ENCODE measurements at places on chromosomes 6 and 20.
A peak's percentile ranks its signal among the peaks of the same experiment; 100 is the strongest.

DNA sequence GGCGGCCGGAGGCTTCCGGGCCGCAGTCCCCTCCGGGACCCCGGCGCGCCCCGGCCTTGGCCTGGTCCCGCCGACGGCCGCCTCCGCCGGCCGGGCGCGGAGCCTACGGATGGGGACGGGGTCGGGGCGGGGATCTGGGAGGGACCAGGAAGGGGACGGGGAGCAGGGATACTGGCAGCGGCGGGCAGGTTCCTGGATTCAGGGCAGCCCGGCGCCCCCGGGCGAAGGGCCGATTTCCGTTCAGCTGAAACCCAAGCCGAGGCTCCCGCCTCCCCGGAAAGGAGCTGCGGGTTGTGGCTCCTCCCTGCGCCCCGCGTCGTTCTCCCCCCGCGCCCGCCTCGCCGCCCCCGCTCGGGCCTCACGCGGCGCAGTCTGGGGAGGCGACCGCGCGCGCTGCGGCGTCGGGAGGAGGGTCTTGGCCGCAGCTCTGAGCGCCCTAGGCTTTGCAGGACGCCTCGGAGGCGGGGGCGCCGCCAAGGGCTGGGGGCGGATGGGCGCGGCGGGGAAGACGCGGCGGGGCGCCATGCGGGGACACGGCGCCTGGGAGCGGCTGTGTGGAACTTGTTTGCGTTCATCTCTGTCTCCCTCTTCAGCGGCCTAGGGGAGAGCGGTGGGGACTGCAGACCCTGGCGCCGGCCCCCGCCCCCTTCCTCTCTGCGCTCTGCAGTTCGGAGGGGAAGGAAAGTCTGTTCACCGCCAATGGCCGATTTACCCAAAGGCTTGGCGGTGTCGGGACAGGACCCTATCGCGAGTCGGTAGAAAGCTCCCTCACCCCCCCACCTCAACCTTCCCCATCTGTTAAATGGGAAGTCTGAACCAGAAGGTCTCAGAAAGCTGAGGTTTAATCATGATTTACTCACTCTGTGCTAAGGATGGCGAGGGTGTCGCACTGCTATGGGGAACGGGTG is 22.7 kb upstream of the TMEM181 start:
- no peak for DNase-seq

GRCh38 chr20:64083378-64083803 is 807 bp downstream of the LKAAEAR1 start:
- DNase-seq: peak; percentile 75

DNA sequence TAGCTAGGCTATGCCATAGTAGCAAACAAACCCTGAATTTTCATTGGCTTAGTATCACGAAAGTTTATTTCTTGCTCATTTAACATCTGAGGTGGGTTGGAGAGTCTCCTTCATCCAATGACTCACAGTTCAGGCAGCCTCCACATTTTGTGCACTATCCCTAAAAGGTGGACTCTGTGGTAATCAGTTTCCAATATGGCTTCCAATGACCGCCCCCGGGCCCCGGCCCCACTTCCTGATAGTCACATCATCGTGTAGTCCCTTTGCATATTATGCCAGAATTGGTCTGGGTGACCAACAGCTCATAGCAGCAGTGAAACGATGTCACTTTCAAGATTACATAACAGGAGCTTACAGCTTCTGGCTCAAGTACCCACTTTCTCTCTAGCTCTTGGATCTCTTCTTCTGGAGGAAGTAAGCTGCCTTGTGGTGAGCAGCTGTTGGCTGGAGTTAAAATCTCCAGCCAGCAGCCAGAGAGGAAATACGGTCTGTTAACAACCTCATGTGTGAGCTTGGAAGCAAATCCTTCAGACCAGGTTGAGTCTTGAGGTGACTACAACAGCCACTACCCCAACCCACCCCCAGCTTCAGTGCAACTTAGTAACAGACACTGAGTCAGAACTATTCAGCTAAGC is 7.8 kb downstream of the HCRTR2 start:
- no peak for DNase-seq

GRCh38 chr6:31383149-31383548 is 20.2 kb upstream of the MICA start:
- DNase-seq: no peak

DNA sequence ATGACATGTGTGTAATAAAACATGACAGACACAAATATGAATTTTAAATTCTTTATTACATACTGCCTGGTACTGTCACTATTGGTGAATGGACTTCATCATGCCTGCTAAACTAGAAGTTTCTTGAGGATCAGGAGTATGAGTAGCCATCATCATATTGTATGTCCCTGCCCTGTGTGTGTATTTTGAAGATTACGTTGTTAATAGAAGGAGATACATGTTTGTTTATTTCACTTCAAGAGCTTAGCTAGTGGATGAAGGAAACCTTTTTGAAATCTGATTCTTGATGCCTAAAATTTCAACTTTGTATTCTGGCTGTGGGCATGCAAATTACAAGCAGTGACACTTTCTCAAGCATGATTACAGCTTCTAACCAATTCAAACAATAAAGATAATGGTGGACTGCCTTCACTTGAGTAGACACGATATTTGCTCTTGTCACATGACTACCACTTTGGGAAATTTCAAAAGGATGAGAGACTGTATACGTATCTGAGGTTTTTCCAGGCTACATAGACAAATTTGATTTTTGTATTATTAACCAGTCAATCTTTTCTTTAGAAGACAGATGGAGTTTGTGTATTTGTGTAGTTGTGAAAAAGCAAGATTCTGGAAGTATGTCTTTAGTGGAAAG is 3.5 kb downstream of the TBPL1 start:
- peak; percentile 40 for DNase-seq

GRCh38 chr6:42046464-42047212 is 3.7 kb upstream of the TAF8 start:
- no peak for DNase-seq

DNA sequence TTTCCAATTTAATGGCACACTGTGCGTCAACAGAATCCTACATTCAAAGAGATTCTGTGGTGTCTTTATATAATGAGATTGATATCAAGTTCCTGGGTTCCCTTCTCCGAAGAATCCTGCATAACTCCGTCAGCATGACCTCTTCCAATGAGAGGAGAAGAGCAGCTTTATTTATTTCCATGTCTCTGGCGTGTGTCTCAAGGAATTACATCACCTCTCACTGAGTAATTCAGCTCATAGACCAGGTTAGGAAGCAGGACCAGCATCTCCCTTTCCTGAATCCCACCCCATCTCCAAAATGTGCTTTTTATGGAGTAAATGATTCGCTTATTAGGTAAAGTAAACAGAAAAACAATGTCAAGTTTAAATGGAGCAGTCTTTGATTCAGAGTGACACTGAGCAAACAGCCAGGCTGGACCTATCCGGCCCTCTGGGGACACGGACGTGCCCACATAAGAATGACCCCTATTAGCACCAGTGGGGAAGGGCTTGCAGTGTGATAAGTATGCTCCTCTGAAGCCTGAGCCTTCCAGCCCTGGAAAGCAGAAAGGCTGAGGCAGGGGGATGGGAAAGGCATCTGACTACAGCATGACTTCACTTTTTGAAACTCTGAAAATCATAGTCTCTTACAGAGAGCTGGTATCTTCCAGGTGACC is 165.2 kb downstream of the CLIC5 start:
- DNase-seq: no peak

DNA sequence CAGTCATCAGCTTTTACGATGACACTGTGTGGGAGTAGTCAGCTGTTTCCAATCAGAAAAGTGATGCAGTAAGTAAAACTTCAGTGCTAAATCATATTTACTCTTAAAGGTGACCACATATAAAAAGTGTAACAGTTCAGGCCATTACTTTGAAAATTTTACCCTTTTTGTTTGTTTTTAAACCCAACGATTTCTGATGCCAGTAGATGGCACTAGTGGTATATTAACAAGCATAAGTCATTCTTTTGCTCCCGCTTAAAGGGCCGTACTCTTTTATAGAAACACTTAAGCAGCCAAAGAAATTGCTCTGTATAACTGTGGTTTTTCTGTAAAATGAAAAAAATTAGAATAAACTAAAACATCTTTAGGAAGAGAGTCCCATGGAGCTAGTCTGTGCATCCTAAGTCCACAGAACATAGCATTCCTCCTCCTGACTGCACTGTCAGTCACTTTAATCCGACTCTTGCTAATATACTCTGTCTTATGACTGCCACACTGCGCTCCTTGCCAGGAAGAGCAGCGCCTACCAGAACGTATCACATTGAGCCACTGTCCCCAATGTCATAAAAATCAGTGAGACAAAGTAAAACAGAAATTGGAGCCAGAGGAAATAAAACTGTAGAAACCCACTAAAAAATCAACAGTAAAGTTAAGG is 25.0 kb downstream of the HEBP2 start:
- peak; percentile 39 for DNase-seq

DNA sequence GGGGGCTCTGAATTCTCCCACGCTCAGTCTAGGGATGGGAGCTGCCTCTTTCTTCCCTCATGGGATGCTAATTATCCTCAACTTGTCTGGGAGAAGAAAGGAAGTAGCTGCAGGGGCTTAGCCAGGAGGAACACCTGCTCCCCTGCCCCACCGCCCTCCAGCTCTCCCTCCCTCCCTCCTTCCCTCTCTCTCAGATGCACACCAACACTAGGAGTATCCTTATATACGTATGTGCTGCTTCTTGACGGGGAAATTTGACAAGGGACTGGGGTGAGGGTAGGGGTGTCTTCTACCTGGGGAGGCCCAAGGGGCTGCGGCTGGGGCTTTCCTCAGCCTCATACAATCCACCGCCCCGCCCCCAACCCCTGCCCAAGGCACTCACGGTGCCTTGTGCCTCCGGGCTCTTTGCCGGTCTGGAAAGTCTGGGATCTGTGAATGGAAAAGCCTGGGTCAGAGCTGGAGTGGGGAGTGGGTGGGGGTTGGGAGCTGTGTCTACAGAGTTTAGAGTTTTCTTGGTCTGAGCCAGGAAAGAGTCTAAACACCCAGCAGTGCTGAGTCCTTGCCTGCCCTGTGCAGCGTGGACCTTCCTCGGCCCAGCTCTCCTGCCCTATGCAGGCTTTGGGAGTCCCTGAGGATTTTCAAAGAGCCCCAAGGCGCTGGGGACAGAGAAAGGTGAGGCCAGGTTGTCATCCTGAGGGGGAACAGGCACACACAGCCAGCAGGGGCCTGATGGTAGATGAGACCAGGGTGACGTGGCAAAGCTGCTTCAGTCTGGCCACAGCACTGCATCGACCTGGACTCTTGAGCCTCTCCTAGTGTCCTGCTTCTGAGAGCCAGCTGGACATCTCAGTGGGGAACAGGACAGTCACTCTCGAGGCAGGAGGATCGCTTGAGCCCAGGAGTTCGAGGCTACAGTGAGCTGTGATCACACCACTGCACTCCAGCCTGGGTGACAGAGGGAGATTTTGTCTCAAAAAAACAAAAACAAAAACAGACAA is 29.3 kb upstream of the EMILIN3 start:
- DNase-seq: no peak

GRCh38 chr20:25372584-25373336 is 17.9 kb downstream of the ABHD12 start:
- no peak for DNase-seq

GRCh38 chr6:143749891-143750290 is 72.1 kb downstream of the PHACTR2 start:
- DNase-seq: no peak

DNA sequence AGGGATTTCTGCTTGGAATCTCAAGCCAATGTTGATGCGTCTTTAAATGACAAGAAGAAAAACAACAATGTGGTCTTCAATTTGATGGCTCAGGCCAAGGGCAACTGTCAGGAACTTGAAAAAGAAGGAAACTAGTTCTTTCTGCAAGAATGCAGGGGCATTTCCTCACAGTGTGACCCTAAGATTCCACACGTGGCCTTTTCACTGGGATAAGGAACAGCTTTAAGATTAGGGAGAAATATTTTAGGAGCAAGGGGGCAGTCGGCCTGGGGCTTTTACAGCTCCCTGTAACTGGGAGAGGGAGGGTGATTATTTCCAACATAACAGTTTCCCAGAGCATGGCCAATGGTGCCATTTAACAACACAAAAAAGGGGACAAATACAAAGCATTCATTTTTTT is 39.4 kb upstream of the MRPS10 start:
- DNase-seq: no peak

DNA sequence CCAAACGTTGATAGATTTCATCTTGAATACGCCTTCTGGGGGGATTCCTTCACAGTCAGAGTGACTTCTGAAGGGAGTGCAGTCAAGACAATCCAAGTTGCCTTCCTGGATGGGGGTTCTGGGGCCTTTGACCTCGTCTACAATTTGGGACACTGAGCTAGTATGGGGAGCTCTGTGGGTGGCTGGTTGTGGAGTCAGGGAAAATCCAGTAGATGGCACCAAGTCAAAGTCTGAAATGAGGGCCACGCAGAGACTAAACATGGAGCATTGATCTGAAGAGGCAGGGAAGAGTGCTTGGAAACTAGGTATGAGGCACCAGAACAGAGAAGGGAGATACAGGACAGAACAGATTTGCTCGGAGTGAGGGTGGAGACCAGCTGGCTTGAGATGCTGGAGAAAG is 43.6 kb upstream of the CCN6 start:
- peak; percentile 53 for DNase-seq

GRCh38 chr6:114714836-114715507 is 372.1 kb upstream of the HS3ST5 start:
- DNase-seq: no peak

DNA sequence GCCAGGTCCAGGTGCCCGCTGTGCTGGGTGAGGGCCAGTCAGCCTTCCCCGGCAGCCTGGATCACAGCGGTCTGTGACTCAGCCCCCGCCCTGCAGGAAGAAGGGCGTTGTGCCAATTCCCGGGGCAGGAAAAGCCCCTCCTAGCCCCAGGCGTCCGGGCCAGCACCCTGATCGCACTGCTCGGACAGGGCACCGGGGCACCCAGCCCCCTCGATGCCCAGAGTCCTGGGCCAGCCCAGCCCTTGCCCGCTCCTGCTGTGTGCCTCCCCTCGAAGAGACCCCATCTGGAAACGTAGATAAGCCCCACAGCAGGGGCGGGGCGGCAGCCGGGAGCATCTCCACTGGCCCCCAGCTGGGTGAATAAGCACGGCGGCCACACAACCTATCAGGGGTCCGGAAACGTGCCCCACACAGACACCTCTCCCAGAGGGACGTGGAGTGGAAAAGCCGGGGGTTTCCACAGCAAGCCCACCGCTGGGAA is 9.9 kb downstream of the LAMA5 start:
- peak; percentile 92 for DNase-seq

- DNase-seq: no peak
Measured at GRCh38 chr6:11236076-11236750, 3.7 kb upstream of the NEDD9 start.

DNA sequence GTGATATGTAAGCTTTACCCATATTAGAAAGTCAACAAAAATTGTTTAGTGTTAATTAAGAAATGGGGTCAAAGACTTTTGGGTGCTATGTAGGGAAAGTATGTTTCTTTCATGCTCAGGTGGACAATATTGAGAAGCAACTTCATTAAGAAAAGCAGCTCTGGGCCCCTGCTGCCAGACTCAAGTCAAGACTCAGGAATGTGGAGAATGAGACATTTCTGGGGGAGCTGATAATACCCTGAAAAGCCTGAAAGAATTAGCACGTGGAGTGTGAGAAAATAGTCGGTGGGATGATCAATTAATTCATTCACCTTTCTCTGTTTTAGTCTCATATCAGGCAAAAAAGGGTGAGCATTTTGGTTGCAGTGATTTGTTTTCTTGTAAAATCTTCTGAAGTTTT is 175.1 kb upstream of the IMPG1 start:
- DNase-seq: no peak

Data from erythroblast (primary cell).